ENCODE measurements at places on chromosomes 1 and 21.

- no peak for DNase-seq
Observed at GRCh38 chr1:31577515-31578192, 1.3 kb downstream of the TINAGL1 start.

GRCh38 chr1:95013950-95014574, 58.7 kb downstream of the ALG14 start:
- no peak for DNase-seq

DNA sequence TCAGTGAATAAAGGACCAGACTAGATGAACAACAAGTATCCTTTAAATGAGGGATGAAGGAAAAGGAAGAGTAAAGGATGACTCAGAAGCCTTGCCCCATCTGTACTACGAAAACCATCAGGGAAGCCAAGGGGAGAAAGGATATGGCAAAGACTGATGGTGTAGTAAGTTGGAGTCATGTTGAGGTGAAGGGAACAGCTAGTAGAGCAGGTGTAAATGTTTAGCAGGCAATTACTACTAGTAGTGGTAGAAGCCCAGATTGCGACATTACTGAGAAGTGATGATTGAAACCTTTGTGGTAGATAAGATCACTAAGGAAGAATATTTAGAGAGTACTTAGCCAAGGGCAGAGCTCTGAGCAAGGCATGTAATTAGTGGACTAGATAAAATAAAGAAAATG, 84.0 kb downstream of the PHTF1 start:
- no peak for DNase-seq

GRCh38 chr1:106681939-106682522, 374.4 kb upstream of the PRMT6 start:
- no peak for DNase-seq

- DNase-seq, result no peak
Observed at GRCh38 chr1:212329105-212329504, 43.9 kb downstream of the PPP2R5A start.

GRCh38 chr1:239682046-239682445, 295.7 kb downstream of the CHRM3 start:
- no peak for DNase-seq

DNA sequence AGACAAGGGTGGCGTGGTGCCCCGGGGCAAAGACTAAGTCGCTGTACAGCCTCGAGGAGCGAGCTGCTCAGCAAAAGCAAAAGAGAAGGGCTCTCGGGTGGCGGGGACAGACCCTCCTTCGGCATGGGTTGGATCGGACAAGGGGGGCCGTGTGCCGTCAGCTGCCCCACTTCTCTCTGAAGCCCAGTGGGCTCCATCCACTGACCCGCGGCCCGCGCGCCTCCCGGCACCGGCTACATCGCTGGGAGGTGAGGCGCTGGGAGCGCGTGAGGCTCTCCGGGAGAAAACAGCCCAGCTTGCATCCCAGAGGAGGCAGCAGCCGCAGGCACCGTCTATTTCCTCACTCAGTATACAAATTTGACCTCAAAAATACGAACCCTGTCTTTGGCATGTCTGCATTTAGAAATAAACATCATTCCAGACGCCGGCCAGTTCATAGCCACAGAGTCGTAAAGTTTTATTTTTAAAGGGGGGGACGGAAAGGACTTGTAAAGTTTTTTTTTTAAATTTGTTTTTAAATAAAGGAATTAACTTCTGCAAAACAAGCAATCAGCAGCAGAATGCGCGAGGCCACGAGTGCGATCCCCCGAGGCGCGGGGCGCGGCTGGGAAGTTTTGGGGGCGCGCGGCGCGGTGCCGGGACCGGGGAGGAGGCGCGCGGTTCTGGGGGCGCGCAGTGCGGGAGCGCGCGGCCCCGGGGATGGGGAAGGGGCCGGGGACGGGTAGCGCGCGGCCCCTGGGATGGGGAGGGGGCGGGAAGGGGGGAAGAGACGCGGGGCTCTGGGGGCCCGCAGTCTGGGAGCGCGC, 689 bp upstream of the GPR137B start:
- DNase-seq, result no peak

GRCh38 chr1:32533792-32534327, 5.4 kb upstream of the ZBTB8A start:
- no peak for DNase-seq

GRCh38 chr1:172486805-172487454, 43.1 kb upstream of the PIGC start:
- DNase-seq, result no peak

- no peak for DNase-seq
Observed at GRCh38 chr1:89280766-89281165, 8.1 kb upstream of the GBP5 start.

DNA sequence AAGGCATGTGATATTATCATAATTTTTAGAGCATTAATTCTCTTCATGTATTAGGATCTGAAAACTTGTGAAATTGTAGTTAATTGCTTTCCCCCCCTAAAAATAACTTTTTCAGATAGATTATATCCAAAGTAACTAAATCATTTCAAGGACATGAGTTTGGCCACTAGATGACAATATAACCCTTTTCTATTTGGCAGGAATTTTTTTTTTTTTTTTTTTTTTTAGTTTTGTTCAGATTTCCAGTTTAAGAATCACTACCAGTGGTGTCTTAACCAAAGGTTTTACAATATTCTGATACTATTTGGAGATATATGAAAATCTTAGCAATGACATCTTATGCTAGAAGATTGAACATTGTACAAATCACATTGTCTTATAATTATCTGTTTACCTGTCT, 370.8 kb downstream of the AMY1C start:
- no peak for DNase-seq
